ENCODE measurements at places on chromosomes 1 and 21.
A peak's percentile ranks its signal among the peaks of the same experiment; 100 is the strongest.

- DNase-seq = no peak
Measured at GRCh38 chr1:59819566-59820438, 5.1 kb downstream of the HOOK1 start.

GRCh38 chr1:1069711-1070676, 4.1 kb downstream of the RNF223 start:
- DNase-seq = peak; percentile 70

DNA sequence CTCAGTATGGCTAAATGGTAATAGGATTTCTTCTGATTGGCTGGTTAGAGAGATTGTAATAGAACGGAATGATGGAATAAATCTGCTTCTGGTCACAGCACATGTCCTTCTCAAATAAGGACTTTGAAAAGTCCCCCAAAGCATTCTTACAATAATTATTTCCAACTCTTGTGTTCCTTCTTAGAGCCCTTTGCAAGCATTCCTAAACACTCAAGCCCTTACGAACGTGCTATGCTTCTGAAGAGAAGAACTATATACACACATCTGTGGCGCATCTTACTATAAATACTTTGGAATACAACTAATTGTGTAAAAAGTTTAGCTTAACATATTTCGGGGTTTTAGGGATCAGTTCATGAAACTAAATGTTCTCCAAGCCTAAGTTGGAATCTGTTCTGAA, 25.6 kb downstream of the CLIC4 start:
- DNase-seq = no peak

DNA sequence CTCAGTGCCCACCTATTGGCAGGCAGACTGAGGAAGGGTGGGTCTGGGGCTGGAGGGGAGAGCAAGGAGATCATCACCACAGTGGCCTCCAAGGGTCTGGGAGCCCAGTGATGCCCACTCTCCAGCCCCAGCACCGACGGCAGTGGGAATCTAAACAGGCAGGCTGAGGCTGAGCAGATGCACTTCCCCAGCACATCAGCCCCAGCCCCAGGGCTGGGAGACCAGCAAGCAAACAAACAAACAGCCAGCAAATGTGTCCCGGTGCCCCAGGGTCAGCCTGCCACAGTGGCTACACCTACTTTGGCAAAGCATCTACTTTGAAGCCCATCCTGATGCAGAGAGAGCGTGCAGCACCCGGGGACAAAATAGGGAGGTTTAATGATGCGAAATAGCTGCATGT, 216.3 kb upstream of the ZC3H12A start:
- peak; percentile 70 for DNase-seq

DNA sequence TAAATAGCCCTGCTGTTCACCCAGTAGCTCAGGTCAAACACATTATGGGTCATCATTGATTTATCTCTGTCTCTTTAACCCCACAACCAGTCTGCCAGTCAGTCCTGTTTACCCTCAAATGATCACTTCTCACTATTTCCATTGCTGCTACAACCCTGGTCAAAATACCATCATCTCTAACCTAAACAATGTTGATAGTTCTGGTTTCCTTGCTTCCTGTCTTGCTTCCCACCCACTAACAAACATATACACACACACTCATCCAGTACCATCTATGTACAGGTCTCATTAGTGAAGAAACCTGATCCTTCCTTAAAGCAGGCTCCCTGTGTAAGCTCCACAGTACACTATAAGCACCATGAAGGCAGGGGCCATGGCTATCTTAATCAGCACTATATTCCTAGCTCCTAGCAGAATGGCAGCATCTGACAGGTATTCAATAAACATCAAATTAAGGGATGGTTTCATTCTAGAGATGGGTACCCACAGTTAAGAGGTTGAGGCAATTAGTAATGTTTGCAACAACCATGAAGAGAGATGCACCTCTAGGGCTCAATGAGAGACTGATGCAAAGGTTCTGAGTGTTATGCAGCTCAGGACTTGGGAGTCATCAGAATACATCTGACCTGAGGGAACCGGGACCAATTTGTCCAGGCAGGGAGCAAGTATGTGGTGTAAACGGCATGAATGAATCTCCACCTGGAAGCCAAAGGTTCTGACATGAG, 10.0 kb upstream of the TGFBR3 start:
- no peak for DNase-seq

DNA sequence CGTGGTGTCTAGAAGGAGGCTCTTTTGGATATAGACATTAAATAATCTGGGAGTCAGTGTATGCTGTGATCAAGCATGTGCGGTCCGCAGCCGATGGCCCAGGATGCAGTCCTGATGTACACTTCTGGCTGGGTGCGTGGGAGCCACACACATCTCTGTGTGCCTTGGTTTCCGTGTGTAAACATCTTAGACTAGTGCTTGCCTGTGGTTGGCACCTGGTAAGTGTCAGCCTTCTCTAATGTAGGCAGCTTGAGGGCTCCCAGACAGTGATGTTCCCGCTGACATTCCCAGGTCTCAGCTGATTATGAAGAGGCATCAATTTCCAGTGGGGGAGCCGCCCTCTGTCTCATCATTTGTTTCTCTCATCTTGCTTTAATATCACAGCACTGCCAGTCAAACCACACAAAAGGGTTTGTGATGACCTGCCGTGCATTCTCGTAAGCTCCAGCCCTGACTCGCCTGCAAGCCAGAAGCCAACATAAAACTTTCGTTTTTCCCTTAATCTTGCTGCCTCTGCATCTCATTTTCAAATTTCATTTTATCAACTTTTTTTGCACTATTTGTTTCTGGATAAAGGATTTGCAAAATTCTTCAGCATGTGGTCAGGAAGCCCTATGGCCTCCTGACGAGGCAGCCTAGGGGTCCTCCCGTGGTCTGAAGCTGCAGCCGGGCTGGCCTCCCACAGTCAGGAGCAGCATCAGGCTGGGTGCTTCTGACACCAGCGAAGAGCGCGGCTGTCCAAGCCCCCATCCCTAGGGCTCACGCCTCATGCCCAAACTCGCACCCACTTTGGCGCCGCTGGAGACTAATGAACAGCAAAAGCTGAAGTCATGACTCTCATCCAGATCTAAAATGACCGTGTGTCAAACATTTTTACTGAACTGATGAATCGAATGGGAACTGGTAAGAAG, 28.1 kb downstream of the PDE9A start:
- DNase-seq = no peak

- no peak for DNase-seq
Measured at GRCh38 chr1:245036102-245036501, 118.7 kb upstream of the KIF26B start.

DNA sequence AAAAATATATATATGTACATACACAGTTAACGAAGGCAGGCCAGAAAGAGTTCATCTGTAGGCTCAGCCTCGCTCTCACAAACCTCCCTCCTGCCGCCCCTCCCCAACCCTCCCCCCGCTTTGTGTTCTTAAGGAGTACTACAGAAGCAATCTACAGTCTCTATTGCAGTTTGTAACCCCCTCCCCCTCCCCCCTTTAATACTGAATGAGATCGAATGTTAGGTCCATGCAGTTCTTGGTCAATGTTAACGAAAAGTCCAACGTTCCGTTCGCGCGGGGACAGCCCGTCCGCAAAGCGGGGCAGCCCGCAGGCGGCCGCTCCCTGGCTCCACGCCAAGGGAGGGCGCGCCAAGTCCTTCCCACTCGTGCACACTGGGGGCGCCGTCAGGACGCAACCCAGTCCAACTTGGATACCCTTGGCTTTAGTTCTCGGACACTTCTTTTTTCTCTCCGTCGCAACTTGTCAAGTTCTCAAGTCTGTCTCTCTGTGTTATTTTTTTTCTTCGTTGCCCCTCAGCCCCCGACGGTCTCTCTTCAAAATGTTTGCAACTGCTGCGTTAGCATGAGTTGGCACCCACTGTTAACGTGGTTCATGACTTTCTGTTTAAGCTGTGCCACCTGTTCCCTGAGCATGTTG, 2.2 kb downstream of the JUN start:
- DNase-seq = peak; percentile 52

DNA sequence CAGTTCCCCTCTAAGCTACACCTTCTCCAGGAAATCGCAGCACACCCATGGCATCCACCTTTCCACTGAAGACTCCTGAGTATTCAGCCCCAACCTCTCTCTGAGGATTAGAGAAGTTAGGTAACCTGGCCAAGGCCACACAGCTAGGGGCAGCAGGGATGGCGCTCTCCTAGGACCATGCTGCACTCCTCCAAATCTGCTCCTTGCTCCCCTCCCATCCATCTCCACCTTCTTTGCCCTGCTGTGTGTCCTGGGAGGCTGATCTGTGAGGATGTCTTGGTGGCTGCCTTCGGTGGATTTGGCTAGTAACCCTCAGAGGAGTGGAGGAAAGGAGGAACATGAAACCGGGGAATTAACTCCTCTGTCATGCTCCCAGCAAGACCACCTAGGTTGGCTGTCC, 20.0 kb upstream of the PROK1 start:
- no peak for DNase-seq

GRCh38 chr21:37338671-37339551, 27.7 kb upstream of the DYRK1A start:
- DNase-seq = peak; percentile 70

- DNase-seq = peak; percentile 39
Measured at GRCh38 chr1:41919764-41920397, 1.2 kb upstream of the HIVEP3 start.

- DNase-seq = no peak
Measured at GRCh38 chr1:19036813-19037605, 80.5 kb upstream of the IFFO2 start.

GRCh38 chr1:77632216-77632615, 50.2 kb downstream of the ZZZ3 start:
- no peak for DNase-seq

- DNase-seq = no peak
Measured at GRCh38 chr1:157313240-157313807, 175.1 kb upstream of the ETV3 start.

GRCh38 chr1:233248014-233248413, 47.5 kb downstream of the PCNX2 start:
- DNase-seq = no peak

GRCh38 chr1:80892539-80892938, 908.2 kb upstream of the ADGRL2 start:
- no peak for DNase-seq

DNA sequence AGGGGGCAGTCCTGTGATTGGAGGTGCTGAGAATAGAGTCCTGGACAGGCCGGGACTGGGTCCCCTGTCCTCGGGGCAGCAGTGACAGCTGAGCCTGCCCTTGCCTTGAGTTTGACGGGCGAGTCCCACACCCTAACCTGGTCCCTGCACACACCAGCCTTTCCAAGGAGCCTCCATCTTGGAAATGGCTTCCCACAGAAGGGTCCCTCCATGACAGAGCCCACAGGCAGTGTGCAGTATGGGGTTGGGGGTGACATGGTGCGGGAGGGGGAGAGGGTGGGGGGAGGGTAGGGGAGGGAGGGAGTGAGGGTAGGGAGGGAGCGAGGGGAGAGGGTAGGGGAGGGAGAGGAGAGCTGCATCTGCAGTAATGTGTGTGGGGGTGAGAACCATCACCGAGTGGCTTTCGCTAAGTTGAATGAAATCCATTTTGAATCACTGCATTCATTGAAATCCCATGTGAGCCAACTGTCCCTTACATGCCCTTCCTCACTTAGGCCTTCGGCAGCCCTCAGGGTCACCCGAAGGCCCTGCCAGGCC, 10.1 kb upstream of the TMEM52 start:
- no peak for DNase-seq

GRCh38 chr1:192604979-192605620, 29.5 kb downstream of the RGS1 start:
- DNase-seq = no peak

GRCh38 chr1:172893146-172893841, 157.4 kb downstream of the TNFSF18 start:
- no peak for DNase-seq

- peak; percentile 90 for DNase-seq
Measured at GRCh38 chr21:26845066-26845758, at the start of gene ADAMTS1. TSS of gene ADAMTS1 (minus strand) at chr21:26845409. CDS start at chr21:26844954, 455 bp downstream.

DNA sequence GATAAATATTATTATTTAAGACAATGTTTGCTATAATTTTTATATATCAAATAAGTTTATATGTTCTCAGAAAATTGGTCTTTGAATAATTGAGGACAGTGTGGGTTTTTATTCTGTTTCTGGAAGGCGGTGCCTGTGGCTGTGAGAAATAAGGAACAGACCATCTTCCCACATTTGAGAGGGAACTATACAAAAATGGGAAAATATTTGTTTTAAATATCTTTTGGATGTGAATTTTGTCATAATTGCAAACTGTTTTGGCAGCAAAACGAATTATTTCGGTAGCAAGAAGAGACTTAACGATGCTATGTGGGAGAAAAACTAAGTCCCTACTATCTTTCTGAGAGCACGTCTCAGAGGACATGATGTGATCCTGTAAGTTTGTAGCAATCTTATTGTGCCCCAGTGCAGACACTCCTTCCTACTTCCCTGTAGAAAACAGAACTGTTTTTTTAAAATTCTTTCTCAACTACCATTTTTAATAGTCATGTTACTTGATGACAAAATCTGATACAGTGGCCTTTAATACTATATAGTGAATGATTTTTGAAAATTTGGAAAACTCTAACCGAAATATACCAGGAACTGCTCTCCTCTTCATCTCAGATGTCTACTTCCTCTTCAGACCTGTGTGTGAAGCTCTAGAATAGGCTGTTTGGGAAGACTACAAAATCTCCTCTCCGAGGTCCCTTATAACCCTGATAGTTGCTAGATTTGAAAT, 25.4 kb downstream of the PTPRC start:
- no peak for DNase-seq

DNA sequence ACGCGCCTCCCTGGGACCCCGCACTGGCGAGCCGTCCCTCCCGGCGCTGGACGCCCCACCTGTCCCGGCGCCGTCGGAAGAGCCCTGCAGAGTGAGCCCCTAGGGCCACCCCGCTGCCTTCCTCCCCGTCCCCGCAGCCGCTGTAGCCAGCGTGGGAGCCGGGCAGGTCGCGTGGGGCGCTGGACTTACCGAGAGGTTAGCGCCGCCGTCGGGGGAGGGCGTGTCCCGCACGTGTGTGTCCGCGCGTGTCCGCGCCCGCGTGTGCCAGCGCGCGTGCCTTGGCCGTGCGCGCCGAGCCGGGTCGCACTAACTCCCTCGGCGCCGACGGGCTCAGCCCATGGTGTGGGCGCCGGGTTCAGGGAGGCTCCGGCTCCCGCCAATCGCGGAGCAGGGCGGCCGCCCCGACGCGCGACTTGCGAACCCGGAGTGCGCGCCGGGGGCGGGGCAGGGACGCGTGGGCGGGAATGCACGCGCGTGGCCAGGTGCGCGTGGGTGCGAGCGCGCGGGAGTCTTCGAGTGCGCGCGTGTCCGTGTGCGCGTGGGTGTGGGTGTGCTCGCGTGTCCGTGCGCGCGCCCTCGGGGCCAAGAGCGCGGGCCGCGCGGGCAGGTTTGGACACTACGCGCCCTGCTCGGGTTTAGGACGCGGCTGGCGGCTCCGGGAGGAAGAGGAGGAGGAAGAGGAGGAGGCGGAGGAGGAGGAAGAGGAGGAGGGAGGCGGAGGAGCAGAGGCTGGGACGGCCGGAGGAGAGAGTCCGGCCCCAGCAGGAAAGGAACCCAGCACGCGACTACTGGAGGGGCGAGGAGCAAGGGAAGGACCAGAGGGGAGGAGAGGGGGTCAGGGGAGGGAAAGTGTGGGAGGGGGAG, 145.2 kb upstream of the ETS2 start:
- DNase-seq = peak; percentile 24

- DNase-seq = peak; percentile 79
Measured at GRCh38 chr21:38352536-38353219, 95.9 kb downstream of the KCNJ15 start.

Measured in ELF-1 (cell line).